Suppressor macrophage treated with lipopolysaccharide for 4 hours (primary cell): ENCODE measurements at places on chromosomes 16 and 17.
A peak's percentile ranks its signal among the peaks of the same experiment; 100 is the strongest.

GRCh38 chr16:80611171-80611929 is 70.6 kb downstream of the DYNLRB2 start:
- no peak for DNase-seq

DNA sequence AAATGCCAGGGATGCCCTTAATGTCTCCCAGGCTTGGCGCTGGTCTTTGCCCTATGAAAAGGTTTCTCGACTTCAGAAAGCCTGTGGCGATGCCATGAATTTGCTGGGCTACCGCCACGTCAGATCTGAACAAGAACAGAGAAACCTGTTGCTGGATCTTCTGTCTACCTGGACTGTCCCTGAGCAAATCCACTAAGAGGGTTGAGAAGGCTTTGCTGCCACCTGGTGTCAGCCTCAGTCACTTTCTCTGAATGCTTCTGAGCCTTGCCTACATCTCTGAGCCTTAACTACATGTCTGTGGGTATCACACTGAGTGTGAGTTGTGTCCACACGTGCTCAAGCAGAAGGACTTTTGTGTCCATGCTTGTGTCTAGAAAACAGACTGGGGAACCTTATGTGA is 11.4 kb downstream of the CHST4 start:
- peak; percentile 49 for DNase-seq

GRCh38 chr17:68238871-68239253 is 9.0 kb upstream of the AMZ2 start:
- DNase-seq: no peak

DNA sequence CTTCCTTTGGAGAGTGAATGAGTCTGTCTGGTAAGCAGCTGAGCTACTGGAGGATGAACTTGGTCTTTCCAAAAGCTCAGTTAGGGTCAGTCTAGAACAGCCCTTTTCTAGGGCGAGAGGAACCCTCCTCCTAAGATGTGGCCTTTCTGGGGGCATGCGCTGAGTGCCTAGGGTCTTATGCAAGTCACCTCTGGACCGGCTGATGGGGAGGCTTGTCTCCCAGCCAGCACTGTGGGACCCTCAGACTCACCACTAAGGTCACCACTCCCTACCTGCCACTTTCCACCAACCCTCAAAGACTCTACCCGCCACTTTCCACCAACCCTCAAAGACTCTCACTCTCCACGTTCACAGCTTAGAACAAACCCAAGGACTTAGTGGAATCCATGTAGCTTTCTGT is 26.8 kb downstream of the LMF1 start:
- no peak for DNase-seq

- DNase-seq: peak; percentile 53
Measured at GRCh38 chr16:73956587-73957494, 339.8 kb upstream of the PSMD7 start.

- DNase-seq: peak; percentile 19
Measured at GRCh38 chr16:57821149-57821971, 19.1 kb upstream of the KIFC3 start.

GRCh38 chr17:78970834-78971755 is 8.6 kb downstream of the LGALS3BP start:
- DNase-seq: peak; percentile 85

GRCh38 chr16:47492428-47493377 is 31.6 kb downstream of the PHKB start:
- DNase-seq: peak; percentile 87

GRCh38 chr17:39648616-39649366 is 11.8 kb downstream of the STARD3 start:
- peak; percentile 34 for DNase-seq

DNA sequence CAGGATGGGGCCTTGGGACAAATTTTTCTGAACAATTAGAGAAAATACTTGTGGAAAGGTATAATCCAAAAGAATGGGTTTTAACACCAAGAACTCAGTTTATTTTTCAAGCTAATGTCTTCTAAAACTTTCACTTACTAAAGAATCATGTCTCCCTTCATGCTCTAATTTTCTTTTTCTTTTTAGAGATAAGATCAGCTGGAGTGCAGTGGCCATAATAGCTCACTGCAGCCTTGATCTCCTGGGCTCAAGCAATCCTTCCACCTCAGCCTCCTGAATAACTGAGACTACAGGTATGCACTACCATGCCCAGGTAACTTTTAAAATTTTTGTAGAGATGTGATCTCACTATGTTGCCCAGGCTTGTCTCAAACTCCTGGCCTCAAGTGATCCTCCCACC is 5.5 kb downstream of the OR4D1 start:
- no peak for DNase-seq

- no peak for DNase-seq
Measured at GRCh38 chr17:17970699-17971430, 1.3 kb downstream of the TOM1L2 start.

DNA sequence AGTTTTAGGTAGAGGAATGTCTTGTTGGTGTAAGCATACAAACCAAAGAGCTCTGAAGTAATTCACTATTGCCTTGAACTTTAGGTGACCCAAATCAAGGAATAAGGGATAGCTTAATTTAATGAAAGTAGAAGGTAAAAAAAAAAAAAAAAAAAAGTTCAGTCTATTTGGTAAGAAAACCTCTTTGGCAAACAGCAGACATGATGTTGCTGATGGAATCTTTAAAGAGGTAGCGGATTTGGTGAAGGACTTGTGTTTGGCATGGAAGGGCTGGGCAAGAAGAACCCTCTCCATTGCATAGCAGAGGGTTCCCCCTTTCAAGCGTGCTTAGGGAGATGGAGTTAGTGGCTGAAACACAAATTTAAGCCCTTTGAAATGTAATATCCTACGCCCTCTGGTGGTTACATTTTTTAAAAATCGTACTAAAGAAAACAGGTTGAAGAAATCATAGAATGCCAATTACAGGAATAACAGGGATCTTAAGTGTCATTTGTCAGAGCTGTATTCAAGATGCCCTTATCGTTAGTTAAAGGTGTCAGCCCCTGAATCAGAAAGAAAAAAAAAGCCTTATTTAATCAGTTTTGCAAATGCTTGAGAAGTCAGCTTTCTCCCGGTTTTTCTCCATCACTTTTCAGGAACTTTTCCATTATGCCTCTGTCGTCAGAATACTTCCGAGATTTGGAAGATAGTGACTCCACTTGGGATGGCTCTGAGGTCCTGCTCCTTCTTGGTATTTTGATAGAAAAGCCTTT is 383.1 kb downstream of the KCNJ2 start:
- peak; percentile 82 for DNase-seq

DNA sequence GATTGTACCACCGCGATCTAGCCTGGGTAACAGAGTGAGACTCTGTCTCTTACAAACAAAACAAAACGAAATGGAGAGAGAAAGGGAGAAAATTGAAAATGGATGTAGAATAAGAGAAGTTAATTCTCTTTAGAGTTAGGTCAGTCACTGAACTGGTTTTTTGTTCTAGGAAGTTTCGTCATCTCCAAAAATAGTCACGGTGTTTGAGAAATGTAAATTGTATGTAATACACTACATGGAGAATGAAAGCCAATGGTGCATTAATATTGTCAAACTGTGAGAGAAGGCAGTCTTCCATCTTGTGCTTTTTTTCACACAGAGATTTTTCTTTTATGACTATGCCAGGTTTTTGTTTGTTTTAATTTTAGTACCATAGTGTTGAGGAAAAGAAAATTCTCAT is 145.9 kb downstream of the BCAS3 start:
- peak; percentile 48 for DNase-seq

GRCh38 chr16:56483394-56483793 is 32.0 kb downstream of the OGFOD1 start:
- no peak for DNase-seq

DNA sequence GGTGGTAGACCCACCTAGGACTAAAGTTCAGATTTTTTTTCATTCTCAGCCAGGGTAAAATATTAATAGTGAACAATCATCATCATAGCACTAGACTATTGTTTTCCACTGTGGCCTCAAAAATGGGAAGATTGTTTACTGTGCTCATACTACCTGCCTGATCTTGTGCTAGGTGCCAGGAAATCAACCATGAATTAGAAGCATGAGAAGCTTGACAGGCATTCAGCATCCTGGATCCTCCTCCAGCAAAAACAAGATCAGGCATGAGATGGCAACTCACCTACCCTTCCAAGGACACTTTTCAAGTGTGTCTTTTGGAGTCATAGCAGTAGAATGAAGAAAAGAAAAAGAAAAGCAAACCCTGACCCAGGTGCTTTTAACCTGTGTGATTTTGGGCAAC is 174.2 kb downstream of the CYLD start:
- no peak for DNase-seq

- peak; percentile 84 for DNase-seq
Measured at GRCh38 chr17:73156166-73156840, 8.5 kb upstream of the SSTR2 start.

GRCh38 chr17:80461528-80462160 is 14.8 kb downstream of the NPTX1 start:
- no peak for DNase-seq

- peak; percentile 82 for DNase-seq
Measured at GRCh38 chr17:15236281-15237105, 28.6 kb downstream of the PMP22 start.

- DNase-seq: no peak
Measured at GRCh38 chr17:29458066-29458465, 67.9 kb downstream of the TAOK1 start.

GRCh38 chr16:6066652-6067051 is 969.1 kb upstream of the EEF2KMT start:
- DNase-seq: no peak

DNA sequence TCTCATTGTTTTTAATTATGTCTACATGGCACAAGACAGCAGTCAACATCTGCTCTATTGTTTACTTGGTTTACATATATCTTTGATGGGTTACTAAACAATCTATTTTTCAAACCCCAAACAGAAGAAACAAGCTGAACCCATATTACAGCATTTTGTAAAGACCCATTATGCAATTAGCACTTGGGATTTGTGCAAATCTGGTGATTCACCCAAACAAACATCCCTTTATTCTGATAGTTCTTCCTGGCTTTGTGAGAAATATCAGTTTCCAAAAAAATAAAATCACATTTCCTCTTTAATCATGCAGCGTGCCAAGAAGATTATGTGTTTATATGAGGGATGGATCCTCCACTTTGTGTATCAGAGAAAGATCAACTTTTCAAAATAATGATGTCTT is 16.8 kb upstream of the RBFOX1 start:
- no peak for DNase-seq

DNA sequence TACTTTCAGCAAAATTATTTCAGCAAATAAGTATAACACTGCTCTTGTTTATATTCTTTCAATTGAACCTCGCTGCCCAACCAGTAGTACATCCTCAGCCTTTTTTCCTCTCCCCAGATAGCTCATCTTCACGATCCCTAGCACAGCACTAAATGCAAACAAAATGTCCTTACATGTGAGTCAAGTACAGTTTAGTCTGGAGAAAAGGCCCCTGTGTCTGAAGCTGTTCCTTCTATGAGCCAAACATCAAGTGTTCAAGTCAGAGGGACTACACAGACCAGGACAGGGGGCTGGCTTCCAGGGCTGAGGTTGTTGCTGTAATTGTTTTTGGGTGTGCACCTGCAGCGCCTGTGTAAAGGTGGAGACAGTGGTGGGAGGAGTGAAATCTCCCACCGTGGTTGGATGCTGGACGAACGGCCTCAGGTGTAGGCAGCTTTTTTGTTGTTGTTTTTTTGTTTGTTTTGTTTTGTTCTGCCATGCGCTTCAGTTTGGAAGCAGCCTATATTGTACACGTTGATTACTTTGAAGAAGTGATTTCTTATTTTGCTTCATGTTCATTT is 147.1 kb downstream of the PRKCA start:
- no peak for DNase-seq

DNA sequence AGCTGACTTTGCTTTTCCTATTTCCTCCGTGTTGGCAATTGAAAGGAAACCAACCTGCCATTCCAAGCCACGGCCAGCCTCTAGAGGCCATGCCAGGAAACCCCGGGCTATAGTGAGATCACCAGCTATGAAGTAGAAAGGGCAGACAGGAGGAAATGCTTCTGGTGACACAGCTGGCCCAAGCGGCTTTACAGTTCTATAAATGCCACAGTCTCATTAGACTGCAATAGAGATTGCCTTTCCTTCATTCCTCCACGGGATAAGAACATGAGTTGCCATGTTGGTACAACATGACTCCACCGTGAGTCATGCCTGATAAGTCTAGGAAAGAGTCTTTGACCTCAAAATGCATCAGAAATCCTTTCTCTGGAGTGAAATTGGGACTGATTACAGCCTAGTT is 384.9 kb downstream of the GRIN2A start:
- no peak for DNase-seq

DNA sequence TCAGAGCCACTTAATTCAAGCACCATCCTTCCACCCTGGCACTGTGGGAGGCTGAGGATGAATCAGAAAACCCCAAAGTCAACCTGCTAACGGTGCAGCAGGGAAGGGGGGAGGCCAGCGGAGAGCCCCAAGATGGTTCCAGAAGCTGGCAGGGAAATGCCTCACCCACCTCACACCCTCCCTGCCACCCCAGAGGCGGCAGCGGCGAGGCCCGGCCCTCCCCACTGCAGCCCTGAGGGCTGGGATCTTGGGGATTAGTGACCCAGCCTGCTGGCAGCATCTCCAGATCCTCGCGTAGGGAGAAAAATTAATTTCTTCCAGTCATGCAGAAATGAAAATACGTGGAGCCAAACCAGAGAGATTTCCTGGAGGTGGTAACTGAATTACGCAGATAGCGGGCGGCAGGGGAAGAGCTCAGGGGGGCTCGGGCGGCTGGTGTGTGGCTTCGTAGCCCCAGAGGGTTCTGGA is 38.2 kb downstream of the CBFA2T3 start:
- no peak for DNase-seq

DNA sequence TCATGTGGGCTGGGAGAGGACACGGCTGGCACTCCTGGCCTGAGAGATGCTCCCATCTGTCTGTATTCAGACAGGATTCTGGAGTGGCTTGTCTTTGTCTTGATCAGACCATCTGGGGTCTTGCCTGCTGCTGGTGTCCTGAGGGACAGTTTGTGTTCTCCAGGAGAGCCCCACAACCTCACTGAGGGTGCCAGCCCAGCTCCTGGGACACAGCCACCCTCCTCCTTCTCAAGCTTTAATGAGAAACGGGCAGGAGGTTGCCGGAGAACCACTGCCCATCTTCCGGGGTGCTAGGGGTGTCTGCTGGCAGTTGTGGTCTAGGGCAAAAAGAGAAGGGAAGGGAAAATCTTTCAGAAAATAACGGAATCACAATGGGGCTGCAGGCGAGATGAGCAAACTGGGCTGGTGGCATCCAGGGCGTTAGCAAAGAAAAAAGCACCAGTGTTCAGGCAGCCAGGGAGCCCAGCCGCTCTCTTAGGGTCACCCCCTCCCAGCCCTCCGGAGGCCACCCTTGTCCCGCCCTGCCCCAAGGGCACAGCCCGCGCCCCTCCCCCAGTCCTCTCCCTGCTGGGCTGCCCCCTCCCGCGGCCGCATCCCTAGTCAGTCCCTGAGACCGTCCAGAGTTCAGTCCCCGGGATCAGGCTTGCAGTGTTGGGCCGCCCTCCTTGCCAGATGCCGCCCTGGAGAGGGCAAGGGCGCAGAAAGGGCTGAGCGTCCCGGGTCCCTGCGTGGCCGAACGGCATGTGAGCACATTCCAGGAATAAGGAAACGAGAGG is 824.7 kb downstream of the KCNJ18 start:
- DNase-seq: no peak

GRCh38 chr16:49639739-49640431 is 216.0 kb downstream of the ZNF423 start:
- no peak for DNase-seq

DNA sequence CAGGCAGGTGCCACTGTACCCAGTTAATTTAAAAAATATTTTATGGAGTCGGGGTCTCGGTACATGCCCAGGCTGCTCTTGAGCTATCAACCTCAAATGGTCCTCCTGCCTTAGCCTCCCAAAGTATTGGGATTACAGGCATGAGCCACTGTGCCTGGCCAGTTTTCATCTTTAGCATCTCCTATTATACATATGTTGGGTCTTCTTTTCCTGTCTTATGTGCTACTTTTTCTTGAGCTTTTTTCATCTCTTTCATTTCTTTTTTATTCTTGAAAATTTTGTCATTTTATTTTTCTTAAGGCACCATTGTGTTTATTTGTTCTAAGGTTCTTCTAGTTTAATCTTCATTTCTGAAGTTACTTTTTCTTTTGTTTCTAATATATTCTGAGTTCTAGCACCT is 20.7 kb downstream of the BANP start:
- DNase-seq: no peak
